Stimulated activated CD8-positive, alpha-beta memory T cell treated with anti-CD3 and anti-CD28 coated beads, Interleukin-4, amount 100 ng/mL, for 1 hour (primary cell): ENCODE measurements at places on chromosomes 1 and 21.

- no peak for DNase-seq
Observed at GRCh38 chr1:20893931-20894330, 106.8 kb upstream of the HP1BP3 start.

DNA sequence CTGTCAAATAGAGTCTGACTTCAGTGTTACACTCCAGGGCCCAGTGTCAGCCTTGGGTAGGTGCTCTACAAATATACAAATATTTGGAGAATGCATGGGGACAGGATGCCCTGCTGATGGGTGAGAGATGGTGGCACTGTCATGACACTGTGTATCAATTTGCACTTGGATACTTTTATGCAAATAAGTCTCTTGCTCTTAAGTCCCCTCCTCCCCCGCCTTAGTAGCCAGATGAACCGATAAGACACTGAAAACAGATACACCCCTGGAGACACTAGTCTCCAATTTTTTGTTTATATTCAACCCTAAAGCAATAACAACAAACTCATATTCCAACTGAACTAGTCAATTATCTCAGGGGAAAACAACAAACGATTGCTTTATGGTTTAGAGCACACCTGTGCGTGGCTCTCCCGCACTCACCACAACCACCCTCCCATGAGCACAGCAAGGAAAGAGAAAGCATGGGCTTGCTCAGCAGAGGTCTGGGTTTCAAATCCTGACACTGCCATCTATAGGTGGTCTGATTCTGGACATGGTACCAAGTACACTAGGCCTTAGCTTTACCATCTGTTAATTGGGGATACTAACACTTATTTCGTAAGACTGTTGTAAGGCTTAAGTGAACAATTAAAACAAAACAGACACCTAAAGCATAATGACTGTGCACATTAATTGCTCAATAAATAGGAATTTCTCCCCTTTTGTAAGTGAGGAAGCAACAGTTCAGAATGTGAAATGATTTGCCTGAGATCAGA is 50.3 kb downstream of the HIVEP3 start:
- DNase-seq, result no peak

- no peak for DNase-seq
Observed at GRCh38 chr21:45548711-45549491, 6.7 kb upstream of the SLC19A1 start.

GRCh38 chr1:206682111-206682510 is 2.6 kb upstream of the MAPKAPK2 start:
- no peak for DNase-seq

DNA sequence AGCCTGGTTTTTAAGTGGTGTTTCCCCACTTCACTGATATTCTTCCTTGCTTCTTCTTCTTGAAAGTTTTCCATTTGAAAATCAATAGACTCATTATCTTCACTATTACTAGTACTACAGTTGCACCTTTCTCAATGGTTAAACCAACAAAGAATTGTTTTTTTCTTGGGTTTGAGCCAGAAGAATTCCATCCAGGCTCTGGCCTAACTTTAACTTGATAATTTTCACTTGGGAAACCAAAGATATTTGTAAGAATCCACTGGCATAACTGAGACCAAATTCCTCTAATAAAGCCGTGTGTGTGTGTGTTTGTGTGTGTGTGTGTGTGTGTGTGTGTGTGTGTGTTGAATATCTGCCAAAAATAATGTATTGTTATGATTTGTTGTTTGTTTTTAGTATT is 103.2 kb downstream of the SGIP1 start:
- DNase-seq, result no peak

- DNase-seq, result no peak
Observed at GRCh38 chr1:201673093-201673492, 134.2 kb downstream of the NAV1 start.

GRCh38 chr1:94050675-94051074 is 70.3 kb downstream of the ABCA4 start:
- DNase-seq, result no peak

- DNase-seq, result no peak
Observed at GRCh38 chr21:42567861-42568260, 54.2 kb downstream of the SLC37A1 start.

DNA sequence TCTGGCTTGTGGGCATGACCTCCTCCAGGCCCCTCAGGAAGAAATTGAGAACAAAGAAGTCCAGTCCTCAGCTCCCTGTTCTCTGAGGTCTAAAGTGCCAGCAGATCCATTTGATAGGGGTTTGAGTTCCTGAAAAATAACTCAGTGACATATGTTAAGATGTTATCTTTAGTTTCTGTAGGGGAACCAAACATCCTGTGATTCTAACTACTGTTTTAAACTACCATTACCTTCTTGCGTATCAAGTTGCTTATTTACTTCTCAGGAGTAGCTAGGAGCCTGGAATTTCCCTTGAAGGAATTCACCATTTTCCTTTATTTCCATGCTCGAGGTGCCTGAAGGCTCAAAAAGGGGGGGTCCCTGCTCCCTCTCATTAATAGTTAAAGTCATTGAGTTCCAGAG is 18.8 kb upstream of the LIN9 start:
- DNase-seq, result no peak

DNA sequence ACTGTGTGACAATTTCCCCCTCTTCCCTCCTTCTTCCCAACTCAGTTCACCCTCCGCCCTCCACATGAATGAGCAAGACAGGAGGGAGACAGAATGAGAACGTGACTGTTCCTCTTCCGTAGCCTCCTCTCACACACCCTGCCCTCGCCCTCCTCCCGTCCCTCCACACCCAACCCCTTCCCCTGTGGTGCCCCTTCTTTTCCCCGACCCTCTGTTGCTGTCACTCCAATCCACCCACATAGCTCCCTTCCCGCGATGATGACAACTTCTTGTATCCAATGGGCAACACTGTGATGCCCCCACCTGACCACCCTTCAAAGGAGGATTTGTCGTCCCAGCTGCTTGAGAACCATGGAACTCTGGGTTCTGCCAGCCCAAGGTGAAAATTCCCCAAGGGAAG is 41.4 kb upstream of the COX20 start:
- DNase-seq, result no peak

- DNase-seq, result no peak
Observed at GRCh38 chr1:3473381-3473844, 18.9 kb downstream of the ARHGEF16 start.

DNA sequence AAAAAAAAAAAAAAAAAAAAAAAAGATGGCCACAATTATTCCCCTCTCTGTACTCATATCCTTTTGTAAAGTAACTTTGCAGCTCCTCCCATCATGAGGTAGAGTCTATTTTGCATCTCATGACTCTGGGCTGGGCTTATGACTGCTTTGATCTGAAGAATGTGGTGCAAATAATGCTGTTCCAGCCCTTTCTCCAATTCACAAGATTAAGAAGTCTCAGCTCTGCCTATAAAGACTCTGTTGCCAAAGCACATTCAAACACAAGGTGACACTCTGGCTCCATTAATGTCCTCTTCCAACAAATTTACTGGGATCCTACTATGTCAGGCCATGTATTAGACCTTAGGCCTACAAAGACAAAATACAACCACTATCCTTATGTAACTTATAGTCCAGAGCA is 64.8 kb upstream of the PTCH2 start:
- DNase-seq, result no peak

- DNase-seq, result no peak
Observed at GRCh38 chr1:160548183-160548582, 25.1 kb upstream of the SLAMF6 start.

DNA sequence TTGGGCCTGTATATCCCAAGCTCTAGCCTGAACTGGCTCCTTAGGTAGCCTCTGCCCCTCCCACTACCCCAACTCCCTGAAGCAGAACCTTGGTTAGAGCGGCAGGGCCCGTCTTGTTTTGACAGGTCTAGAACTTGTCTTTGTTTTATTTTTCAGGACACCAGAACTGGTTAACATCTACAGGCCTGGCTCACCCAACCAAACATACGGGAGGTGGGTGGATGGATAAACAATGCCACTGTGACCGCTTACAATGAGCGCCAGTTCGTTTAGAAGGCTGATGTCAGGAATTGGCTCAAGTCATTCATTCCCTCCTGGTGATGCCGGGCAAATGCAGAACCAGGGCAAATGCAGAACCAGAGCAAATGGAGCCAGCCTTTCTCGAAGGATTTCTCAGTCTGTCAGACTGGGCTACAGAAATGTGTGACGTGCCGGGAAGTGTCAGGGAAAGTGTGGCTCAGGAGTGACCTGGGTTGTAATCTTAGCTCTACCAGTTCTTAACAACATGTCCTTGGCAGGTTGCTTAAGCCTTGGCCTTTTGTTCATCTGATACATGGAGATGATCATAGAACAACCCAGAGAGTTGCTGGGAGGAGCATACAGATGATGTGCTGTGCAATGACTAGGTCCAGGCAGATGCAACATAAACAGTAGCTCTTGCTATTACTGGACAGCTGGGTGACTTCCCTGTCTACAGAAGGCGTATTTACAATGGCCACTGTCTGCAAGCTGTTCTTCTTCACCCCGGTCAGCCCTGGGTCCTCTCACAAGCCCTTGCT is 30.5 kb upstream of the BTG2 start:
- DNase-seq, result no peak

- DNase-seq, result no peak
Observed at GRCh38 chr1:170618421-170618820, 45.5 kb upstream of the PRRX1 start.

DNA sequence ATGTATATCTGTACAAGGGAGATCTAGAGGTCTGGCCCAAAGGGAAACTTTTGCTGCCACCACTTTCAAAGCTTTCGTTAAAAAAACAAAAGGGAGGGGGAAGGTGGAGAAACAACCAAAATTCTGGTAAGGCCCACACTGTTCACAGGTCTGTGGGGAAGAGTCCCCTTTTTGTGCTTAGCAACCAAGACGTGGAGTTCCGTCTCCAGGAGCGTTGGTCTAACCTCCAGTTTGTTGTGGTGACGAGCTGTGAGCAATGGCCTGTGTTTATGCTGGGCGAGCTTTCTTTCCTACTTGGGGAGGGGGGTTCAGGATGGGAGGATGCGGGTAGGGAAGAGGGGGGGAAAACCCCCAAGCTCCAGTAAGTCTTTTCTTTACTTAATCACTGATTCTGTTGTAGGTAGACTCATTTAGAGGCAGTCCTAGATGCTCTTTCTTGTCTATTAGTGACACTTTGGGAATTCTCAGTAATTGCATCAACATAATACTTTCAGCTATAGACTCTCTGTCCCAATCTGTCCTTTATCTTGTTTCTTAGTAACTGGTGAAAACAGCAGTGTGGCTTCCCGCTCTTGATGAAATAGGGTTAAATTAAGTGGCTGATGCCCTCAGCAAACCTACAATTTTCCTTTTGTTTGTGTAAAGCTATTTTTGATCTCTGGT is 1.5 kb downstream of the HIPK1 start:
- peak; percentile 60 for DNase-seq

GRCh38 chr1:91791691-91792488 is 94.1 kb downstream of the TGFBR3 start:
- DNase-seq, result no peak

- DNase-seq, result no peak
Observed at GRCh38 chr21:36166705-36167104, 10.1 kb downstream of the DOP1B start.

DNA sequence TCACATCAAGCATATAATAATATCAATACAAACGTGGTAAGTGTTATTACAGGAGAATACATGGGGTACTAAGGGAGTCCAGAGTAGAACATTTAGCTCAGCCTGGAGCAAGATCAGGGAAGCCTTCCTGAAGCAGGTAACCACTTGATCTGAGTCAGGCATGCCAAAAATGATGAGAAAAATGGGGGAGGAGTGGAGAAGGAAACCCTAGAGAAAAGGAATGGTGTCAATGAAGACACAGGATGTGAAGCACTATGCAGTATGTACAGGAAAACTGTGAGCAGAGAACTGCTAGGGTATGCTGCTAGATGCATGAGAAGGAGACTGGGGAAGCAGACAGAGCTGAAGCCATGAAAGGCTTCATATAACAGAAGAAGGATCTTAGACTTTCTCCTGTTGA is 84.7 kb downstream of the NOTCH2 start:
- no peak for DNase-seq

GRCh38 chr1:171879556-171879955 is 38.3 kb downstream of the DNM3 start:
- no peak for DNase-seq

GRCh38 chr21:16423921-16424320 is 694.1 kb downstream of the USP25 start:
- DNase-seq, result no peak

GRCh38 chr1:230923176-230923575 is 54.9 kb upstream of the C1orf198 start:
- DNase-seq, result no peak

DNA sequence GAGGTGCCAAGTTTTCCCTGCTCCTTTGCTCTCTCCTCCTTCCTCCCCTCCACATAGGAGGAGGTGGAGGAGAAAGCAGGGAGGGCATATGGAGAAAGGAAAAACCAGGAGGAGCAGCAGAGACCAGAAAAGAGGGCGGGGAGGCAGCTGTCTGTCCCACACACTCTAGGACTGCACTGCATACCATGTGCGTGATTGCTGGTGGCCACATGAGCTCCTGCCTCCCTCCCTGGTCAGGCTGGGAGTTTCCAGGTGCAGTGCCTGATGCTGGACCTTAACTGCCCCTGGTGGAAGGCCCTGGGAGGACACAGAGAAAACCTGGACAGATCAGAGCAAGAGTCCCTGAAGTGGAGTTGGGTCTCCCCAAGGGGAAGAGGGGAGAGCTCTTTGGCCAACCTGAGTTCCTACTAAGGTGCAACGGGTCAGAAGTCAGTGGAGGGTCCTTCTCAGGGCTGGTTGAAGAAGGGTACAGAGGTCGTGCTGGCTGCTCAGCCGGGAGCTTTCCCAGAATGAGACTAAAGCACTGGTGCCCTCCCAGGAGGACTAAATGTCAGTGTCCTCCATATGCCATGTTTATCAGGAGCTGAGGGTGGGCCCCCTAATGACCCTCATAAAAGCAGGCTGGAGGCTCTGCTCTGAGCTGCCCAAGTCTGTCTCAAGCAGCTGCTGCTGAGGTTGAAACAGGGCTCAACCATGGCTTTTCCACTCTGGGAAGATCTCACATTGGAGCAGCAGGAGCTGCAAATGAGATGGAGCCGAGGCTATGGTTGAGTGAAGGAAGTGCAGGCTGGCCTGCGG is 3.5 kb upstream of the LGR6 start:
- DNase-seq, result no peak

DNA sequence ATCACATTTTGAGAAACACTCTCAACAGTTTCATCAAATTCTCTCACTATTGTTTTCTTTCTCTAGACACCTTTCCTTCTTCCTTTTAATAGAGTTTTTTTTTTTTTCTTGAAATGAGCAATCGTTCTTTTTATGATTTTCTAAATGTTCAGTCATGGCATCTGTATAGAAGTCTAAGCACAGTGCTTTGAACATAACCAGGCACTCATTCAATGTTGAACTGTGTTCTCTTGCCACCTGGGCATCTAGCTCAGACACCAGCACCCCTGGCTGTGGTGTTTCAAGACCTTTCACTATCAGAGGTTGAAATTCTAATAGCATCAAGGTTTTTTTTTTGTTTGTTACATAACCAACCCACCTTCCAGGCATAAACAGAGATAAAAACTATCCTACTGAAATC is 96.6 kb downstream of the DNM3 start:
- DNase-seq, result no peak

DNA sequence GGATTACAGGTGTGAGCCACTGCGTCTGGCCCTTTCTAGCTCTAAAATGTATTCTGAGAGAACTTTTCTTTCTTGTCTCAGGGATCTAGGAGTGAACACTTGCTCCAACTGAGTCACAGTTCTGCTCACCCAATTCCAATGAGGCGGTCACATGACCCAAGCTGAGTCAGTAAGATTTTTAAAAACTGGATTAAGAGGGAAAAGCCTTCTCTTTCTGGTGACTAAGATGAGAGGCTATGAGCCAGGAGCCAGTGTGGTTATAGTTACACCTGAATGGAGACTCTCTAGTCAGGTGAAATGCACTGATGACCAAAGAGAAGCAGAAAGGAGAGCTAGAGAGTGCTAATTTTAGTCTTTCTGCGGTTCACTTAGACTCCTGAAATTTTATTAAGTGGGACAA is 9.5 kb upstream of the DEPDC1 start:
- DNase-seq, result no peak
